ENCODE measurements at places on chromosomes 3 and 15.

- DNase-seq = no peak
These were observed 17.0 kb downstream of the DTWD1 start for GRCh38 chr15:49637857-49638256.

DNA sequence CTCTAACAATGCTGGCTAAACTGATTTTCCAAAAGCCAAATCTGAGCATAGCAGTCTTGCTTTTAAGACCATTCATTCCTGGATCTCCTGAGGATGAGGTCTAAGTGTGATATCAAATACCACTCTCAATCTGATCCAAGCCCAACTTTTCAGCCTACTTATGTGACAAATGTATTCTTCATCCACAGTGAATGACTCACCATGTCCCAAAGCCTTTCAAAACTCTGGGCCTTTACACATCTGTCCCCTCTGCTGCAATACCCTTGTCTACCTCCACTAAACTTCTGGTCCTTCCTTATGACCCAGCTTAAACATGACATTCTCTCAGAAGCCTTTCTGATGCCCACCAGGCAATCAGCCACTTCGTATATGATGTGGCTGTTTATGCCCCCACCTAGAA, 4.6 kb downstream of the ANAPC13 start:
- DNase-seq = no peak

GRCh38 chr15:99721104-99721778, 12.0 kb downstream of the LYSMD4 start:
- no peak for DNase-seq

- DNase-seq = no peak
These were observed 23.4 kb downstream of the DZIP1L start for GRCh38 chr3:138092023-138092422.

DNA sequence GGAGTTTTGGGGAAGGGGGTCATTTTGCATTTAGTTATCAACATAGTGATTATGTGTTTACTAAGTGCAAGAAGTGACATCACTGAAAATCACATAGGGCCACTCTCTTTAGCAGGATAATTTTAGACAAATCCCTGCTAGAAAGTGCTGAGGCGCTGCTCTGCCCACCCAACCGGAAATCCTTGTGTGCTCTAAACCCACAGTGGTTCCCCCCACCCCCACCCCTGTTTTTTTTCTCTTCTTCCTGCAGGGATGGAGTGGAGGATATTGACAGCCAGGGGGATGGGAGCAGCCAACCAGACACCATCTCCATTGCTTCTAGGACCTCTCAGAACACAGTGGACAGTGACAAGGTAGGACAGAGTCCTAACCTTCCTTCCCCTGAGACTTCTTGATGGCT, 234.2 kb upstream of the UMPS start:
- DNase-seq = no peak

DNA sequence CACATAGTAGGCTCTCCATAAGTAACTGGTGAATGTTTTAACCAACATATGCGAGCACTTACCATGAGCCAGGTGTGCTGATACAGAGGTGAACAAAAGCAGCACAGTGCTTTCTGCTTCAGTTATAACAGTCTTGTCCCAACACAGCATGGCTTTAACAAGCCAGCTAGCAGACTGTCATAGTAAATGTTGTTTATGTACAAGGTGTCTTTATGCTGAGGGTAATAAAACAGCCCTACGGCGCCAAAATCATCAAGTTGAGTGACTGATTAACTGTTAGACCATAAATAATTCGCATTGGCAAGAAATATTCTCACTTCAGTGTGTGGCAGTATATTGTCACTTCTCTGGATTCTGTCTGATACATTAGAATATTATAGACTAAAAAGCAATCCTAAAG, 646.0 kb upstream of the CFAP20DC start:
- no peak for DNase-seq

DNA sequence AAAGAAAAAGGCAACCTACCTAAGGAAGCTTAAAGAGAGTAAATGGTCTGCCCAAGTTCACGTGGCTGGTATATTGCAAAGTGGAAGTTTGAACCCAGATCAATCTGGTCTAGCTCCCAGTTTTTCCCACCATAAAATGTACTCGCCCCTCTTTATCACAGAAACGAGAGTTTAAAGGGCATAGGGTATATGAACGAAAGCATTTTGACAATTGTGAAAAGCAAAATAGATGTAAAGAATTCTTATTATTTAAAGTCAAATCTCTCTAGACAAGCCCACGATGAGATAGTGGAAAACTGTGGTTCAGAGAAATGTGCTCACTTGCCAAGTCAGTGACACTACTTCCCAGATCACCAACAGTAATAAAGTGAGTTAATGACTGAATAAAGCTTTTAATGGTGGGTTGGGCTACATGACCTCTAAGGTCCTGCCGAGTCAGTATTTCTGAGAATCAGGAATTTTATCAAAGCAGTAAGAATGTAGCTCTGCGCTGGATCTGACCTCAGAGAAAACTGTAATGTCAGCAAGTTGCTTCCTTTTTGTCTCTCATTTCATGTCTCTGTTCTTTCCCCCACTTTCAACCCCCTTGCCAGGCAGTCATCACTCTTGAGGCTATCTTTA, 23.3 kb upstream of the NEO1 start:
- DNase-seq = no peak

GRCh38 chr3:23239211-23240068, 36.3 kb downstream of the UBE2E2 start:
- no peak for DNase-seq

All from stimulated activated CD8-positive, alpha-beta memory T cell treated with anti-CD3 and anti-CD28 coated beads, Interleukin-15, amount 100 ng/mL, for 24 hours (primary cell).